ENCODE measurements at places on chromosomes 12 and 14. TPM values are rescaled to one million over a fixed set of nuclear protein-coding genes. Genes with fewer than 3 reads are reported as not detected.
A peak's percentile ranks its signal among the peaks of the same experiment; 100 is the strongest.

DNA sequence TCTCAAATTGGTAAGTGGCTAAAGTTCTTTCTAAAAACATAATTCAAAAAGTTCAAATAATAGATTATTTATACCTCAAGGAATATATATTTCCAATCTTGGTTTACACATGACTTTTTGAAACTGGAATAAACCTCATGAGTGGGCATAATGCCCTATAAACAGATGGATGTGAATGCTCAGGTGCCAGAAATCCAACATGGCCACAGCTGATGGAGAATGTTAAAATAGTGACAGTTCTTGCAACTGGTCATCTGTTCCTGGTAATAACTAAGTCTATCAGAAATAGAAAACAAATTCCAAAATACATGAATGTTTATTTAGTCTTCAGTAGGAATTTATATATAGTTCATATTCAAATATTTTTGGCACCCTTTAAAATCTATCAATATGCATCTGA is 21.6 kb upstream of the CNOT2 start:
- no peaks in the 10 kb centered on the region for H3K27me3 ChIP-seq
- no peak overlapping the region for H3K4me3 ChIP-seq
- H3K4me1 ChIP-seq = no peaks in the 10 kb centered on the region
- no peak for DNase-seq
- no peak overlapping the region for H3K27ac ChIP-seq
- peaks cover 11% of the 10 kb centered on the region for H3K36me3 ChIP-seq

GRCh38 chr12:85575120-85576096 is 260.8 kb downstream of the RASSF9 start:
- no peak overlapping the region for H3K27ac ChIP-seq
- no peak overlapping the region for H3K4me3 ChIP-seq
- DNase-seq = no peak
- H3K27me3 ChIP-seq = no peaks in the 10 kb centered on the region

The CDKN3 gene
- 2.7 TPM for polyA plus RNA-seq

The CLEC1B gene
- polyA plus RNA-seq = not detected

- no peak overlapping the region for H3K4me3 ChIP-seq
- DNase-seq = no peak
These were observed 102.7 kb downstream of the KCNMB4 start for GRCh38 chr12:70468741-70469140.

DNA sequence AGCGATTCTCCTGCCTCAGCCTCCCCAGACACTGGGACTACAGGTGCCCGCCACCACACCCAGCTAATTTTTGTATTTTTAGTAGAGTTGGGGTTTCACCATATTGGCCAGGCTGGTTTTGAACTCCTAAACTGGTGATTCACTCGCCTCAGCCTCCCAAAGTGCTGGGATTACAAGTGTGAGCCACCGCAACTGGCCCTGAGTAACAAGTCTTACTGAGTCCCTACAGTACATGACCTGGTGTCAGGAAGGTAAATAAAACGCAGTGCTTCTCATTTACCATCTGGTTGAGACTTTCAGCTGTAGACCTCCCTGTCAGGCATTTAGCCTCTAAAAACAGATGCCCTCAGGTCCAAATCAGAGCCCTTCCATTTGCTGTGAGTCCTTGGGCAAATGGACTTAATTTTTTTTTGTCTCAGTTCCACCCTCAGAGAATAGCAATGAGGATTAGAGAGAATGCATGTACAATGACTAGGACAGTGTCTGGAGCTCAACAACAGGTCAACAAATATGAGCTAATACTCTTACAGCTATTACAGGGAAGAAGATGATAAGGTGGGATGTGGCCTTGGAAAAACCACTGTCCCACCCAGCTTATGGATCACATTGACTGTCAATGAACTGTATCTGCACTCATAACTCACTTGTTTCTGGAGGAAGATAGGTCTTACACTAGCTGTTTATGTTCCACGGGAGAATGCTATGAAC is 70.5 kb downstream of the PHLDA1 start:
- H3K4me3 ChIP-seq = no peak overlapping the region
- no peaks in the 10 kb centered on the region for H3K27me3 ChIP-seq
- no peak for DNase-seq
- peaks cover 6% of the 10 kb centered on the region for H3K4me1 ChIP-seq
- H3K27ac ChIP-seq = no peak overlapping the region
- no peaks in the 10 kb centered on the region for H3K36me3 ChIP-seq

GRCh38 chr12:1436015-1436414 is 158.4 kb downstream of the FBXL14 start:
- no peak for DNase-seq
- no peak overlapping the region for H3K27ac ChIP-seq
- H3K4me3 ChIP-seq = no peak overlapping the region
- H3K4me1 ChIP-seq = no peaks in the 10 kb centered on the region
- H3K36me3 ChIP-seq = no peaks in the 10 kb centered on the region

- H3K36me3 ChIP-seq = peaks cover 5% of the 10 kb centered on the region
- peaks cover 1% of the 10 kb centered on the region for H3K27me3 ChIP-seq
- H3K4me1 ChIP-seq = no peaks in the 10 kb centered on the region
- H3K27ac ChIP-seq = no peak overlapping the region
- H3K4me3 ChIP-seq = no peak overlapping the region
These were observed 224.5 kb upstream of the FOXG1 start for GRCh38 chr14:28542040-28542439.

DNA sequence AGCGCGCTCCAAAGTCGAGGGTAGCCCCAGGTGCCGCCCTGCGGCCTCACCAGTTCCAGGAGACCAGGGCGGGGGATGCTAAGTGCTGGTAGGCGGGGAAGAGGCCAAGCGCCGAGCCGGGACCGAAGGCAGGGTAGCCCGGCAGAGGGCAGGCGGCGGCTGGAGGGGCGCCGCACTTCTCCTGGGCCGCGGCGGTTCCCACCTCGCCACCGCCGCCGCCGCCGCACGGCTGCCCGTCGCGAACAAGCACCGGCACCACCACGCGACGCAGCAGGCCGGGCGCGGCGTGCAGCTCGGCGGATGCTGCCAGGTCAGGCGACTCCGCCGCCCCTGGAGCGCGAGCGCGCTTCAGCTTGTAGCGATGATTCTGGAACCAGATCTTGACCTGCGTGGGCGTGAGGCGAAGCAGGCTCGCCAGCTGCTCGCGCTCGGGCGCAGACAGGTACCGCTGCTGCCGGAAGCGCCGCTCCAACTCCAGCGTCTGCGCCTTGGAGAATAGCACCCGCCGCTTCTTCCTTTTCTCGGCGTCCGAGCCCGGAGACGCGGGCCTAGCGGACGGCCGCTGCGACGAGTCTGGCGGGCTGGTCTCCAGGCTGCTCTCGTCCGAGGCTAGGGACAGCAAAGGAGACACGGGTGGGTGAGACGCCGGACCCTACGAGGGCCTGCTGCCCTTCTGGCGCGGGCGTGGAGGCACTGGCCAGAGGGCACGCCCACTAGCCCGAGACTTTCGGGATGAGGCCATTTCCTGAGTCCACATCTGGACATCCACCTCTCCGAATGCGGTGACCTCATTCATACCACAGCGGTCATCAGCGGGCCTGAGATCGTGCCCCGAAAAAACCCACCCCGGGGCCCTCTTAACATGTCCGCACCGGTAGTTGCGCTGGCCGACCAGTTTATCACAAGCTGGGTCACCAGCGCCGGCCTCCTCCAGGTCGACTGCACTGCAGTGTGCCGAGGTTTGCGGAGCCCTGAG is 1.3 kb downstream of the NKX2-8 start:
- H3K27me3 ChIP-seq = peaks cover 58% of the 10 kb centered on the region
- H3K4me3 ChIP-seq = no peak overlapping the region
- no peaks in the 10 kb centered on the region for H3K4me1 ChIP-seq
- DNase-seq = no peak

DNA sequence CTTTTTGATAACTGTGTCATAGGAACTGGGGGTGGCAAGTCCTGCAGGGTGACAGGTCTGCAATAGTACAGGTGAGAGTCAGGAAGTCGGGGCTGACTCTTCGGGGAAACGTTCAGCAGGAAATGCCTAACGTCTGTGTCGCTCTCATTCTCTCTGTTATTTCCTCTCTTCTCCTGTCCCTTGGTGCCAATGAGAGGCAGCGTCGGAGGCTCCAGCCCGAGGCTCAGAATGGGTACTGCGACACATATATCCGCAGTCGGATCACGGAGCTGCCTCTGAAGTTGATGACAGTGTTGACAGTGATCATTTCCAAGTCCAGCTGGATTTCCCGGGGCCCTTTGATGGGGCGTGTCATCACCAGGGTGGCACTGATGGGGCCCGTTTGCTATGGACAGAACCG is 2.7 kb upstream of the TC2N start:
- H3K27me3 ChIP-seq = no peaks in the 10 kb centered on the region
- no peaks in the 10 kb centered on the region for H3K36me3 ChIP-seq
- H3K4me3 ChIP-seq = peak overlapping the region; percentile 81
- peak overlapping the region; percentile 100 for H3K27ac ChIP-seq
- peak; percentile 81 for DNase-seq

DNA sequence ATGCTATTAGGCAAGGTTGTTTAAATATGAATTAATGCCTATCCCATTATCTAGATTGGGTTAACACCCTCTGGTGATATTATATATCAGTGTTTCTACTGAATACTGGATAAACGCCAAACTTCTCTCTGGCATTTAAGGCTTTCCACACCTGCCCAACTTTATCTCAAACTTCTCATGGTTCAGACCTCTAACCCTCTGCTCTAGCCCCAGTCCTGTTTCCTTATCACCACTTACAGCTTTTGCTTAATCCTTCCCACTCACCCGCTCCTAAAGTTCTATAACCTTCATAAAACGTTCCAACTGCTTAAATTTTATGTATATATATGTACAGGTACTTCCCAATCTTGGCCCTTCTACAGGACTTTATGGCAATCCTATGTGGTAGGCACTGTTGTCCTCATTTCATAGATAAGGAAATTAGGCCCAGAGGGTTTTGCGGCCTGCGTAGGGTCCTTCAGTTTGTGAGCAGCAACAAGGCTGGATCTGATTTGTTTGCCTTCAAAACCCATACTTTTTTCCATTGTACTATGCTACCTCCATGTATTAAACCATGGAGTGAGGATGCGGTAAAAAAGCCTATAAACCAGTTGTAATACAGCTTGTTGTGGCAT is 1.2 kb downstream of the LPCAT3 start:
- no peak for DNase-seq
- no peaks in the 10 kb centered on the region for H3K36me3 ChIP-seq
- peak overlapping the region; percentile 90 for H3K4me3 ChIP-seq
- H3K27me3 ChIP-seq = no peaks in the 10 kb centered on the region

The AQP2 gene
- polyA plus RNA-seq = not detected

- H3K27me3 ChIP-seq = no peaks in the 10 kb centered on the region
- H3K4me1 ChIP-seq = no peaks in the 10 kb centered on the region
- H3K36me3 ChIP-seq = no peaks in the 10 kb centered on the region
- DNase-seq = no peak
These were observed 14.3 kb downstream of the CFL2 start for GRCh38 chr14:34699873-34700621.

The RAD9B gene
- polyA plus RNA-seq = 0.89 TPM

GRCh38 chr14:34051966-34052657 is 101.2 kb upstream of the EGLN3 start:
- no peak overlapping the region for H3K27ac ChIP-seq
- H3K27me3 ChIP-seq = no peaks in the 10 kb centered on the region
- H3K4me1 ChIP-seq = peaks cover 29% of the 10 kb centered on the region
- DNase-seq = no peak

GRCh38 chr12:89695830-89696229 is 12.8 kb downstream of the ATP2B1 start:
- H3K27me3 ChIP-seq = no peaks in the 10 kb centered on the region
- peaks cover 33% of the 10 kb centered on the region for H3K4me1 ChIP-seq
- H3K36me3 ChIP-seq = no peaks in the 10 kb centered on the region

GRCh38 chr14:94126419-94126677 is 3.1 kb downstream of the IFI27L2 start:
- H3K4me3 ChIP-seq = no peak overlapping the region
- no peak overlapping the region for H3K27ac ChIP-seq
- H3K27me3 ChIP-seq = peaks cover 1% of the 10 kb centered on the region
- H3K4me1 ChIP-seq = peaks cover 23% of the 10 kb centered on the region
- peaks cover 11% of the 10 kb centered on the region for H3K36me3 ChIP-seq

GRCh38 chr12:6213969-6214368 is 13.8 kb downstream of the CD9 start:
- H3K4me1 ChIP-seq = peaks cover 20% of the 10 kb centered on the region
- no peak overlapping the region for H3K4me3 ChIP-seq
- no peaks in the 10 kb centered on the region for H3K27me3 ChIP-seq
- no peaks in the 10 kb centered on the region for H3K36me3 ChIP-seq
- H3K27ac ChIP-seq = no peak overlapping the region
- DNase-seq = no peak

The MYRFL gene
- polyA plus RNA-seq = not detected

- no peak overlapping the region for H3K4me3 ChIP-seq
- H3K4me1 ChIP-seq = peaks cover 5% of the 10 kb centered on the region
- H3K27me3 ChIP-seq = no peaks in the 10 kb centered on the region
- H3K36me3 ChIP-seq = no peaks in the 10 kb centered on the region
These were observed 14.6 kb upstream of the EEA1 start for GRCh38 chr12:92943482-92944250.

DNA sequence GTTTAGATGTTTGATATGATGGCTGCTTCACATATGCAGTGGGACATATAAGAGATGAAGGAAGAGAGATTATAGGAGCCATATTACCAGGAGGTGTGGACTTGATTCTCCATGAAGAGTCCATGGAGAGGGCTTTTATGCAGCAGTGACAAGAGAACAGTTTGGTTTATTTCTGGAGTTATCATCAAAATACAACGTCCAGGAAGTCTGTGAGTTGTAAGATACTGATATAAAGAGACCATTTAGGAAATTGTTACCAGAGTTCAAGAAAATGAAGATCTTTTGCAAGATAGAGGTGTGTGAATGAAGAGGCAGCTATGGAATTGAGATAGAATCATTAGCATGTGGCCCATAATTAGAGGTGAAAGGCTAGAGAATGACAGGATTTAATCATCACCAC is 431.7 kb downstream of the NPAS3 start:
- no peaks in the 10 kb centered on the region for H3K4me1 ChIP-seq
- H3K36me3 ChIP-seq = no peaks in the 10 kb centered on the region
- H3K27ac ChIP-seq = no peak overlapping the region
- no peak overlapping the region for H3K4me3 ChIP-seq

The OTX2 gene
- not detected for polyA plus RNA-seq

The HAL gene
- polyA plus RNA-seq = not detected

DNA sequence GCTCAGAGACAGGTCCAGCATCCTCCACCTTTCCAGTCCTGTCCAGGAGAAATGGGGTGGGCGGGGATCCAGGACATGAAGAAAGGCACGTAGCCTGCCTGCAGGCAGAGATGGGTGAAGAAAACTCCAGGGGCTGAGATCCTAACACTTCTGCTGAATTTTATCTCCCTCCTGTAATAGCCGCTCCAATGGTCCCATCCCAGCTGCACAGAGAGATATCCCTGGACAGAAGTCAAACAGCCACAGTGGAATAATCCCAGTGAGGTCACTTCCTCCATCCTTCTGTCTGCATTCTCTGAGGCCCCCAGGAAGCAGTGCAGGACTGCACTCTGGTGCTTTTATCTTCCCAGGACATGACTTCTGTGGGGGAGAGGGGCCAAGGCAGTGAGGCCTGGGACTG is 26.3 kb downstream of the KRT18 start:
- no peaks in the 10 kb centered on the region for H3K36me3 ChIP-seq
- DNase-seq = no peak
- peaks cover 11% of the 10 kb centered on the region for H3K27me3 ChIP-seq
- H3K4me3 ChIP-seq = no peak overlapping the region

The RILPL2 gene
- 4.4 TPM for polyA plus RNA-seq

GRCh38 chr12:26599096-26599695 is 233.8 kb downstream of the ITPR2 start:
- no peaks in the 10 kb centered on the region for H3K27me3 ChIP-seq
- no peak for DNase-seq
- no peak overlapping the region for H3K4me3 ChIP-seq
- H3K4me1 ChIP-seq = no peaks in the 10 kb centered on the region

The KCNC2 gene
- not detected for polyA plus RNA-seq

- no peak overlapping the region for H3K27ac ChIP-seq
- H3K27me3 ChIP-seq = no peaks in the 10 kb centered on the region
- peaks cover 45% of the 10 kb centered on the region for H3K4me1 ChIP-seq
- H3K4me3 ChIP-seq = no peak overlapping the region
These were observed 32.3 kb upstream of the KRAS start for GRCh38 chr12:25283006-25283405.

The DCN gene
- polyA plus RNA-seq = not detected

Measured in naive thymus-derived CD8-positive, alpha-beta T cell (primary cell).